ENCODE measurements at places on chromosomes 3 and 15.
A peak's percentile ranks its signal among the peaks of the same experiment; 100 is the strongest.

GRCh38 chr3:155701882-155702465, 42.9 kb downstream of the PLCH1 start:
- DNase-seq: no peak
- no peaks in the 10 kb centered on the region for H3K4me1 ChIP-seq
- peaks cover 17% of the 10 kb centered on the region for H3K27me3 ChIP-seq
- H3K36me3 ChIP-seq: no peaks in the 10 kb centered on the region
- H3K4me3 ChIP-seq: no peak overlapping the region

- no peak overlapping the region for H3K27ac ChIP-seq
- H3K27me3 ChIP-seq: no peaks in the 10 kb centered on the region
- H3K4me3 ChIP-seq: no peak overlapping the region
- H3K4me1 ChIP-seq: no peaks in the 10 kb centered on the region
- DNase-seq: no peak
These were observed 61.7 kb upstream of the KCNMB2 start for GRCh38 chr3:178474526-178474925.

DNA sequence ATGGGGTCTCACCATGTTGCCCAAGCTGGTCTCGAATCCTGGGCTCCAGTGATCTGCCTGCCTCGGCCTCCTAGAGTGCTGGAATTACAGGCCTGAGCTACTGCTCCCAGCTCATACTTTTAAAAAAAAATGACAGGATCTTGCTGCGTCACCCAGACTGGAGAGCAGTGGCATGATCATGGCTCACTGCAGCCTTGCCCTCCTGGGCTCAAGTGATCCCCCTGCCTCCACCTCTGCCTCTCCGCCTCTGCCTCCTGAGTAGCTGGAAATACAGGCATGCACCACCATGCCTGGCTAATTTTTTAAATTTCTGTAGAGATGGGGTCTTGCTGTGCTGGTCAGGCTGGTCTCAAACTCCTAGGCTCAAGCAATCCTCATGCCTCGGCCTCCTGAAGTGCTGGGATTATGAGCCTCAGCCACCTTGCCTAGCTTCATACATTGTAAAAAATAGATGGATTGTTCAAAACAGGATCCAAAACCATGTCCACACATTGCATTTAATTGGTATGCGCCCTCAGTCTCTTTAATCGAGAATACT, 8.9 kb downstream of the PHLDB2 start:
- no peak for DNase-seq
- H3K4me1 ChIP-seq: no peaks in the 10 kb centered on the region
- peaks cover 22% of the 10 kb centered on the region for H3K27me3 ChIP-seq

- H3K36me3 ChIP-seq: peaks cover 43% of the 10 kb centered on the region
- H3K4me3 ChIP-seq: peak overlapping the region; percentile 77
- peaks cover 91% of the 10 kb centered on the region for H3K4me1 ChIP-seq
- no peaks in the 10 kb centered on the region for H3K27me3 ChIP-seq
- peak overlapping the region; percentile 90 for H3K27ac ChIP-seq
These were observed 15.8 kb downstream of the TRAT1 start for GRCh38 chr3:108838436-108838835.

GRCh38 chr3:188432802-188433520, 279.0 kb downstream of the LPP start:
- no peak for DNase-seq
- peaks cover 35% of the 10 kb centered on the region for H3K4me1 ChIP-seq
- peaks cover 18% of the 10 kb centered on the region for H3K36me3 ChIP-seq
- peak overlapping the region; percentile 64 for H3K27ac ChIP-seq

DNA sequence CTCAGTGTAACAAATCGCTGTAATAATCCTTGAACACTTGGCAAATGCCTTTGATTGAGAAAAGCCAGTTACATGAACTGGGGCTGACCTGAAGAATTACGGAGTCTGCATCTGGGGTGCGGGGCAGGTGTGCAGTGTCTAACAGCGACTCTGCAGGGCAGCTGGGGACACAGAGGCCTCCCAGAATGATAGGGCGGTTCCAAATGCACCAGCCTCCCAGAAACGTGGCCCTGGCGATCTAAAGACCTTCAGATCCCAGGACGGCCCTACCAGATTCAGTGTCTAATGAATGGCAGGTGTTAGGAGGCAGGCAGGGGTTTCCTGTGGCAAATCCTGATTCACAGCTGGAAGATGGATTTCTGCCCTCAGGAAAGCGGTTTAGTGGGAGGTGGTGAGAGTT, 100.5 kb upstream of the RGMA start:
- no peak overlapping the region for H3K27ac ChIP-seq
- no peak overlapping the region for H3K4me3 ChIP-seq
- no peak for DNase-seq
- no peaks in the 10 kb centered on the region for H3K36me3 ChIP-seq
- peaks cover 26% of the 10 kb centered on the region for H3K27me3 ChIP-seq

DNA sequence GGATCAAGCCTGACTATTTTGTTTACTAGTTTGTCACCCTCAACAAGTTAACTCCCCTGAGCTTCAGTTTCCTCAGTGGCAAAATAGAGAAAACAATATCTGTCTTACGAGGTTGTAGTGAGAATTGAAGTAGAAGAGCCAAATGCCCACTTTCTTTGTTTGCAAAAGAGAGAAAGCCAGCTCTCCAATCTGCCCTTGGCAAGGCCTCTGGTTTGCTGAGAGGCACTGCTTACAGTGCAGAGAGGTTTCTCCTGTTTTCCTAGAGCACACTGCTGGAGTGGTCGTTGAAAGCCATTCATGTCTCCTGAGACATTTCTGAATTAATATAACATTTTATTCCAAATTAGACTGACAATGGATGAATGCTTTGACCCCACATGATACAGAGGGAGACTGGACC, 260.5 kb upstream of the IGF1R start:
- no peak for DNase-seq
- peaks cover 2% of the 10 kb centered on the region for H3K27me3 ChIP-seq
- H3K36me3 ChIP-seq: no peaks in the 10 kb centered on the region
- no peaks in the 10 kb centered on the region for H3K4me1 ChIP-seq

DNA sequence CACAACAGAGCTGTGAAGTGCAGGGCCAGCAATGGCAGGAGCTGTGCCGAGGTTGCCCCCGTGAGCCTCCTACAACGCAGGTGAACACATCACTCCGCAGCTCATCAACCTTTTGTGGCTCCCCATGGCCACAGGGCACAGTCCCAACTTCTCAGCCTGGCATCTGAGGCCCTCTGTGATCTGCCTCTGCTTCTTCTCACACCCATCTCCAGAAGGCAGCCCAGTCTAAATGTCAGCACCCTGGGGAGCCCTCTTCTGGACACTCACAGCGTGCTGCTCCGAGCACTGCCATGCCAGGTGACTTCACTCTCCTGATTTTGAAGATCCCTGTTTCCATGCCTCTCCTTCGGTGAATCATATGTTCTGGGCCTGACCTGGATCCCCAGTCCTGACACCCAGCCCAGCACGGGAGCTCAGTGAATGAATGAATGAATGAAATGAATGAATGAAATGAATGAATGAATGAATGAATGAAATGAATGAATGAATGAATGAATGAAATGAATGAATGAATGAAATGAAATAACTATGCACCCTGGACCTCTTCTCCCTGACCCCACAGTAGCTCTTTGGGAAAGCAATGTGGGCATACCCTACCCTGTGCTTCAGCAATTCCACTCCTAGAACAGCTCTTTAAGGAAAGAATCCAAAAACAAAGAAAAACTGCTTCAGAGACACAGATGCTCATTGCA, 17.9 kb upstream of the SKIC8 start:
- no peak overlapping the region for H3K27ac ChIP-seq
- H3K4me1 ChIP-seq: no peaks in the 10 kb centered on the region
- no peaks in the 10 kb centered on the region for H3K36me3 ChIP-seq
- no peak for DNase-seq
- H3K4me3 ChIP-seq: no peak overlapping the region

DNA sequence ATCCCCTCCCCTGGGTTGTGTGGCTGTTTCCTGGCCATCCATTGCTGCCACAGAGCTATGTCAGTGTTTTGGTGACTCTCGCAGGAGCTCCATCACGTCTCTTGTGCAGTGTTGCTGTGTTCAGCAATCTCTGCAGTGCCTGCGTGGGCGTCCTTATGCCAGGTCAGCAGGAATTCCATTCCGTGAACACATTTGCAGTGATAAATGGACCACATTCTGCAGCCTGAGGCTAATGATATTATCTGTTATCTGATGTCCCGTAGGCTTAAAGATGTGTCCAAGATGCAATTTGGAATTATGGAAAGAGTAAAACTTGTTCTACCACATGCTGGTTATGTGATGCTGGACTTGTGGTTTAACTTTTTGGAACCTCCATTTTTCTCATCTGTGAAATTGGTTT, 25.5 kb upstream of the COL6A6 start:
- no peak overlapping the region for H3K27ac ChIP-seq
- DNase-seq: no peak
- no peaks in the 10 kb centered on the region for H3K4me1 ChIP-seq
- H3K4me3 ChIP-seq: no peak overlapping the region

DNA sequence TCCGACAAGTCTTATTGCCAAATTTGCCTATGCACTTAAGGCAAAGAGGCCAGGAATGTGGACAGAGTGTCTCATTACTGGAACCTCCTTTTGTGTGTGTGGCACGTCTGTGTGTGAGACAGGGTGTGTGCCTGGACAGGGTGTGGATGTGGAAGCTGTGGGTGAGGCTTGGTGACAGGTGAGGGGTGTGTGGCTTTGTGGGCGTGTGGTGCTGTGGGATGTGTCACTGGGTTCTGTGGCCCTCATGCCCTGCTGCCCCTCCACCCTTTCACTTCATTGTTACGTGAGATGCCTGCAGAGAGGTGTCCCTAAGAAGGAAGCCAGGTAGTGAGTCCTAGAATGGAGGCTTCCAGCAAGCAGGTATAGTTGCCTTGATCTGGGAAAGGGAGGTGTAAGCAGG, 244.0 kb upstream of the CHRNA7 start:
- peaks cover 9% of the 10 kb centered on the region for H3K27me3 ChIP-seq
- DNase-seq: no peak
- no peak overlapping the region for H3K4me3 ChIP-seq
- no peak overlapping the region for H3K27ac ChIP-seq
- no peaks in the 10 kb centered on the region for H3K4me1 ChIP-seq
- no peaks in the 10 kb centered on the region for H3K36me3 ChIP-seq

Measured in activated T-helper 1 cell treated with anti-CD3 and anti-CD28 coated beads, Interleukin-12 subunit alpha, Interleukin-12 subunit beta, Interleukin-2, Interleukin-4 antibody, amounts not matched to agents 30 ng/mL and 10 ng/mL and 1 ng/mL, durations not matched to agents 14 hours and 24 hours and 36 hours (primary cell).